T follicular helper cell (primary cell): ENCODE measurements at places on chromosomes 7 and 10.

DNA sequence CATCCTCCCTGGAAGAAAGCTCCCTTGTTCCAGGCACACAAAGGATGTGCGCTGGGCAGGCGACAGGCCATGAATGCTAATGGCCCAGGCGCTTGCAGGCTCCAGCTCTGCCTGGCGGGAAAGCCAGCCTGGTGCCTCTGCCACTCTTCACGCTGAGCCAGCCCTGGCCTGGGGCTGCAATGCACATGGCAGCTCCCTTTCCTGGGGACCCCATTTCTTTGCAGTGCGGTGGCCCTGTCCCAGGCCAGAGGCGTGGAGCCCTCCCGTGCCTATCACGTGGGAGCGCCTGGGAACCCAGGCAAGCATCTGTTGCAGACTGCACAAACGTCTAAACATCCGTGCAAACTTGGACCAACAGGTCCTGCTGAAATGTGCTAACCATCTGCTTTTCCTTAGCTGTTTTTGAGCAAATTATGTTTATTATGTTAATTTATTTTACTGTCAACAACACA, 152.1 kb upstream of the LYZL2 start:
- DNase-seq: no peak

GRCh38 chr7:2621061-2621828, 10.5 kb upstream of the TTYH3 start:
- DNase-seq: no peak

DNA sequence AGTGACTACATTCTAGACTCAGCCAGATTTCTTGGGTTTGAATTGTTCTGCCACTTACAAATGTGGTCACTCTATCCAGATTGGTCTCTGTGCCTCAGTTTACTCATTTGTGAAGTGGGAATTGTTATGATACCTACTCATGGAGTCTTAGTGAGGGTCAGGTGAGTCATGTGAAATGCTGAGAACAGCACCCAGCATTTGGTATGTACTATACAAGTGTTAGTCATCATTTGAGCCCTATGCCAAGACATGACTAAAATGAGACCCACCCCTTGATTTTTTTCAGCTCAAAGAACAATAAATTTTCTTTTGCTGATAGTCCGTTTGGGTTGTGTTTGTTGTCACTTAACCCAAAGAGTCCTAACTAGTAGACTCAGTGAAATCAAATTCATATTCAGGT, 92.8 kb downstream of the CHN2 start:
- no peak for DNase-seq

- DNase-seq: no peak
Measured at GRCh38 chr10:104336821-104337467, 1.3 kb downstream of the ITPRIP start.

DNA sequence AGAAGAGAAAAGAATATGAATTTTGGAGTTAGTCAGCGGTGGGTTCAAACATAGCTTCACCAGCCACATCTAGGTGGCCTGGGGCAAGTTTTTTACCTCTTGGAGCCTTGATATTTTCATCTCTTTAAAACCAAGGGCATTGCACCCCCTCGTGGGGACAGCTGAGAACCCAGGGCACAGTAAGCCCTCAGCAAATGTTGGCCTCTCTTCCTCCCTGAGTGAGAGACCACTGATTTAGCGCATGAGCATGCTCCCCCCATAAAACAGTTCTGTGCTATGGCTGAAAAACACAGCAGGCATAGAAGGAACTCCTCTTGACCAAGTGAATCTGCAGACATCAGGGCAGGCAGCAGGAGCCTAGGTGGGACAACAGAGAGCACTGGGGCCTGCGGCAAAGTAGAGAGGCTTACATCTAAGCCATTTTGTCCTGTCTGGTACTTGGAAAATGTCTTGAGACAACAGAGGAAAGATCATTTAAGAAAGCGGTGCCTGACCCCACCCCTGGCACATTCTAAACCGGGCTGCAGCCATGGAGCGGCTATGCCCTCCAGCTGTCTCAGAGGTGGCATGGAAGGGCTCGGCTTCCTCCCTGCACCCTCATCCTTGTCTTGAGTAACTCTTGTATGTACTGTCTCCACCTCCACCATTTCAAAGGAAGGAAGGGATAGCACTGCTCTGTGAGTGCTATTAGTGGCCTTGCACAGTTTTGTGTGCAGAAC, 94.7 kb downstream of the ARHGAP22 start:
- no peak for DNase-seq

- DNase-seq: no peak
Measured at GRCh38 chr7:41855798-41856197, 152.9 kb upstream of the INHBA start.

DNA sequence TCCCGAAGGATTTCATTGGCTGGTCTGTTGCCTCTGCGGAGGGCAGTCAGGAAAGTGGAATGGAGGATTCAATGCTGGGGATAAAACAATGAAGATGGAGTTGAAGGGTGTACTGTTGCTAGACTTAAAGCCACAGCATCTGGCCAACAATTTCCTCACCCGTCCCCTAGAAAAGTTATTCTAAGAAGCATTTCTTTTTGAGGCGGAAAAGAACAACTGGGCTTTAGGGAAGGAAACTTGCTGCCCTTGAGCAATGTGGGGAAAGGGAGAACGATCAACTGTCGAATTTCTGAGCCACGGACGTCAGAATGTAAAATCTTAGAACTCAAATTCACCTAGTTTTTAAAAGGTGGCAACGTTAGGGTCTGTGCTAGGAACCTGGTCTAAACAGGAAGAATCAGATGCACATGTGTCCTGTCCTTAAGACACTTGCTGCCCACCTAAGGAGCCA, 664 bp downstream of the FMC1 start:
- DNase-seq: no peak

GRCh38 chr10:95783741-95784140, 27.8 kb downstream of the ENTPD1 start:
- no peak for DNase-seq

GRCh38 chr10:80066809-80067208, 11.7 kb upstream of the TMEM254 start:
- DNase-seq: no peak

DNA sequence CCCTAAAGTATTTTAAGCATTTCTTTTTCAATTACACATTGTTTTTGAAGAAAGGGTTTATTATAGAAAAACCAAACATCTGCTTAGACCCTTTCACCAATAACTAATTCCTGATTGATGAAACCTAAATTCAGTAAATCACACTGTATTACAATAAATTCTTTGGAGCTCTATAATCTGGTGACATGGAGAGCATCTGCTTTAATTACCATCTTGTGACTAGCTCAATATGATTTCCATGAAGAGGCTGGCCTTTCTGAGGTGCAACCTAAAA, 9.7 kb downstream of the HYCC1 start:
- DNase-seq: no peak

GRCh38 chr7:100825751-100826513, 1.4 kb downstream of the EPHB4 start:
- DNase-seq: no peak

GRCh38 chr7:44065431-44066110, at the start of gene PGAM2:
PGAM2 (minus strand) TSS chr7:44065567; CDS start chr7:44065529, 38 bp downstream.
- DNase-seq: no peak

DNA sequence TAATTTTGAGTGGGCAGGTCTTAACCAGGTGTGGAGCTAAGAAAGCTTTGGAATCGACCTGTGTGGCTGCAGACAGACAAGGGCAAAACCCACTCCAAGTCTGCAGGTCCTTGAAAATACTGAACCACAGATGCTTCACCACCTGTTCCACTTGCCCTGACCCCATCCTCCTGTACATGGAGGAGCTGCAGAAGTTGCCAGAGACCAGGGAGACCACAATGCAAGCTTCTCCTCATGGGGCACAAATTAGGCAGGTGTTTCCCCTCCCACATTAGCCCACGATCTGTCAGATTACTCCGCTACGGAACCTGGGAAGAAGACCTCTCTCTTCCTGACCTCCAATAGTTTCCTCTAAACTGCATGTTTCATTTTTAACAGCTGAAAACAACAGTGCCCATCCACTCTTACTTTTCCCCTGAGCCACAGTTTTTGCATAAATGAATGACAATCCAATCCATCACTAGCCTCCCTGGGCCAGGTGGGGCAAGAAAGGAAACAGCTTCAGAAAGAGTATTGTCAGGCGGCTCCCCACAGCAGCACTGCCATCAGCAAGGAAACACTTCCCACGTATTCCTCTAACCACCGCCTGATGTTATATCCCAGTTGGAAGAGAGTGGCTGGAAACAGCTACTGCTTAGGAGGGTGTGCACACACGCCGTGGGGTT, 141.6 kb downstream of the PRKAG2 start:
- DNase-seq: no peak

- no peak for DNase-seq
Measured at GRCh38 chr7:101953248-101953819, 135.9 kb downstream of the CUX1 start.

- no peak for DNase-seq
Measured at GRCh38 chr10:88474884-88475844, 108.0 kb downstream of the RNLS start.

DNA sequence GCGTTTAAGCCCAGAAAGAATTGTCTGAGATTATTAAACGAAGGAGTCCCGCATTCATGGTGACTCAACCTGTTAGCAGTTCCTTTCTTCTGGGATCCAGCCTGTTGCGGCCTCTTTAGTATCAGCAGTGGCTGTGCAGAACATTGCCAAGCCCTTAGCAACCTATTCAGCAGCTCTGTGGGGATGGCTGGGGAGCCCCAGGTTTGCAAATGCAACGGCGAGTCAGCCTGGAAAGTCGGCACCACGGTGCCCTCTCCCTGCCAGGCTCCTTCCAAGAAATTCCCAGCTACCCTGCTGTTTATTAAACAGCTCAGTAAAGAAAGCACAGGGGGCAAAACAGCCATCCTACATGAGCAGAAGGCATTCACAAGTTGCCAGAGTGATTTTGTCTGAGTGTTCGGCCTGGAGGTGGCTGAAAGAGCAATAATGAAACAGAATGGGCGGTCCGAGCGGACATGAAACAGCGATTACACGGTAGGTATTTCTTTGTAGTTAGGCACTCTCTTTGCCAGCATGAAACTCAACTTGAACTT, 198.3 kb downstream of the BAMBI start:
- no peak for DNase-seq

DNA sequence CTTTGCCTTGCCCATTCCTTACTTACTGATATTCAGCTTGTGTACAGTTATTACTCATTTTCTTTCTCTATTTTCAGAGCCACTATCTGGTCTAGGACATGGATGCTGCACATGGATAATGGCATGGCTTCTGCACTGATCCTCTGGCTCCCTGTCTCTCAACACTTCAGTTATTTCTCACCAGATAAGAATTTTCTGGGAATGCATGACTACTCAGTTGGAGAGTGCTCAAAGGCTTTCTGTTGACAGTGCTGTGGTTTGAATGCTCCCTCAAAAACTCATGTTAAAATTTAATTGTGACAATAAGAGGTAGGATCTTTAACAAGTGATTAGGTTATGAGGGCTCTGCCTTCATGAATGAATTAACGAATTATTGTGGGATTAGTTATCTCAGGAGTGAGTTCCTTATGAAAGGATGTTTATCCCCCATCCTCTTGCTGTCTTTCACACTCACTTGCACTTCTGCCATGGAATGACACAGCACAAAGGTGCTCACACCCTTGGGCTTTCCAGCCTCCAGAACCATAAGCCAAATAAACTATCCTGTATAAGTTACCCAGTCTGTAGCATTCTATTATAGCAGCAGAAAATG, 16.1 kb upstream of the PIK3CG start:
- DNase-seq: no peak

DNA sequence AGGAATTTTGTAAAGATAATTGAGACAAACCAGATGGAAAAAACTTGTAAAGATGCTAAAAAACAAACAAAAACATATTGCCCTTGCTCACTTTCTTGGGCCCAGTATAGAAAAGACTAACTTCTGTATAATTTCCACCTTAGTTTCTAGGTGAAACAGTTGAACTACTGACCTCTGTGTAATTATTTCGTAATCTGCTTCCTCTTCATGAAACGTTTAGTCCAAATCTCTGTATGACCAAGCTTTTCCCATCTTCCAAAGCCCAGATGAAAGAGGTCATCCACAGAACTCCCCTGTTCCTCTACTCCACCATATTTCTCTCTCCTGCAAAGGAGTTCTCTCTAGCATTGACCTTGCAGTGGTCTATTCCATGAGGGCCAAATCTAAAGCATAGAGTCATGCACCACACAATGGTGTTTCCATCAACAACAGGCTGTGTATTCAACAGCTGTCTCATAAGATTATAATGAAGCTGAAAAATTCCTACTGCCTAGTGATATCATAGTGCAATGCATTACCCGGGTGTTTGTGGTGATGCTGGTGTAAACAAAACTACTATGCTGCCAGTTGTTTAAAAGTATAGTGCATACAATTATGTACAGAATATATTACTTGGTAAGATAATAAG, 647.6 kb downstream of the TNS3 start:
- no peak for DNase-seq

GRCh38 chr10:120573355-120573754, 116.3 kb downstream of the PLPP4 start:
- no peak for DNase-seq

DNA sequence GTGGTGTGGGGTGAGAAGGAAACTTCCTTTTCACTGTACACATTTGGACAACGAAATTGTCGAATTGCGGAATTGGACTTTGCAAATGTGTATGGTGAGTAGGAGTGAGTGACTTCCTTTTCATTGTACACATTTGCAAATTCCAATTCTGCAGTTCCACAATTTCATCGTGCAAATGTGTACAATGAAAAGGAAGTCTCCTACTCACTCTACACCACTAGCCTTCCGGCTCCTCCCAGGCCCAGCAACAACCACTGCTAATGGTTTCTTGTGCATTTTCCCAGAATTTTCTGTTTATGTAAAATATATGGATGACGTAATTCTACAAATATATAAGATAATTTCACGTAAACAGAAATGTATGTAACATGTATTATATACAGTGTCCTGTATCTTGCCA, 118.5 kb downstream of the ARL4A start:
- no peak for DNase-seq

GRCh38 chr10:20747782-20748181, 149.3 kb downstream of the NEBL start:
- no peak for DNase-seq

GRCh38 chr7:134908289-134908688, 78.0 kb upstream of the AGBL3 start:
- DNase-seq: no peak

GRCh38 chr10:106978756-106979155, 185.8 kb downstream of the SORCS1 start:
- DNase-seq: no peak

DNA sequence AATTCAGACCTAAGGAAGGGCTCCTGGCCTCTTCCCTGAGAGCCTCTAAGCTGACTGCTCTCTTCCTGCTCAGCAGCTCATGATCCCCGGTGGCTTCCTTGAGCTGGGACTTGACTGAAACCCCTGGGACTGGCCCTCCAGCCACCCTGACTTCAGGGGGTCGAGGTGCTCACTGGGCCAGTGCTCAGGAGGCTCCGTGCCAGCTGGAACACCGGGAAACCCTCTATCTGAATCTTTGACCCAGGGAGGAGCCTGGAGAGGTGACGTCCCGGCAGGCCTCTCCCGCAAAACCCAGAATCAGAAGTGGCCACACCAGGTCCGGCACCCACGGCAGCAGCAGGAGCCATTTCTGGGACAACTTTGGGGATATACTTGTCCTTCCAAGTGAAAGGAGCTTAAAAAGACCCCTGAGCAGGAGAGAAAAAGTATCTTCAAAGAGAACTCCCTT, 110.7 kb downstream of the WDR37 start:
- DNase-seq: no peak
